ENCODE measurements at places on chromosomes 1 and 21. TPM values are rescaled to one million over a fixed set of nuclear protein-coding genes. Genes with fewer than 3 reads are reported as not detected.
A peak's percentile ranks its signal among the peaks of the same experiment; 100 is the strongest.

The PDPN gene
- total RNA-seq = 29.9 TPM

GRCh38 chr1:183553331-183553730 is 36.9 kb downstream of the NCF2 start:
- H3K4me3 ChIP-seq = peak overlapping the region; percentile 46
- no peak for DNase-seq
- H3K4me1 ChIP-seq = peaks cover 16% of the 10 kb centered on the region

The RAB42 gene
- total RNA-seq = 2.9 TPM

DNA sequence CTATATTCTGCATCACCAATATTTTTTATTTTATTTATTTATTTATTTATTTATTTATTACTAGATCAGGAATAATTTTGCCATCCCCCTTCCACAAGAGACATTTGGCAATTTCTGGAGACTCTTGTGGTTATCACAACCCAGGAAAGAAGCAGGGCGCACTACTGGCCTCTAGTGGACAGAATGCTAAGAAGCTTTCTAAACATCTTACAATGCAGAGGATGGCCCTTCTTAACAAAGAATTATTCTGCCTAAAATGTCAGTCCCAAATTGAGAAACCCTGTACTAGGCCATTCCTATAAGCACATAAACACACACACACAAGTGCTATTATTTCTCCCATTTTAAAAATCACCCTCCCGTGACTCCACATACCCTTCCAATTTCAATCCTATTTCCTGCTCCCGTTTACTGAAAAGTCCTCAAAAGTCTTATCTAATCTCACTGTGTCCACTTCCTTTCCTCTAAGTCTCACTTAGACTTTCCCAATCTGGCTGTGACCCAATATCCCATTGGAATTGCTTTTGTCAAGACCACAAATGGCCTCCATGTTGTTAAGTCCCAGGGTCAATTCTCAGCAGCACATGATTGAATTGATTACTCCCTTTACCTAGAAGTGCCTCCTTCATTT is 43.7 kb upstream of the RNF11 start:
- no peaks in the 10 kb centered on the region for H3K4me1 ChIP-seq
- H3K27ac ChIP-seq = no peak overlapping the region
- no peaks in the 10 kb centered on the region for H3K36me3 ChIP-seq
- H3K4me3 ChIP-seq = no peak overlapping the region

- H3K4me1 ChIP-seq = peaks cover 13% of the 10 kb centered on the region
- no peaks in the 10 kb centered on the region for H3K27me3 ChIP-seq
- DNase-seq = no peak
- no peaks in the 10 kb centered on the region for H3K36me3 ChIP-seq
- no peak overlapping the region for H3K4me3 ChIP-seq
Observed at GRCh38 chr1:22819361-22819760, 108.7 kb downstream of the EPHB2 start.

GRCh38 chr21:42279341-42279871 is 35.8 kb downstream of the TFF3 start:
- H3K36me3 ChIP-seq = no peaks in the 10 kb centered on the region
- H3K27me3 ChIP-seq = no peaks in the 10 kb centered on the region
- no peak overlapping the region for H3K27ac ChIP-seq
- DNase-seq = no peak
- no peak overlapping the region for H3K4me3 ChIP-seq
- H3K4me1 ChIP-seq = no peaks in the 10 kb centered on the region

DNA sequence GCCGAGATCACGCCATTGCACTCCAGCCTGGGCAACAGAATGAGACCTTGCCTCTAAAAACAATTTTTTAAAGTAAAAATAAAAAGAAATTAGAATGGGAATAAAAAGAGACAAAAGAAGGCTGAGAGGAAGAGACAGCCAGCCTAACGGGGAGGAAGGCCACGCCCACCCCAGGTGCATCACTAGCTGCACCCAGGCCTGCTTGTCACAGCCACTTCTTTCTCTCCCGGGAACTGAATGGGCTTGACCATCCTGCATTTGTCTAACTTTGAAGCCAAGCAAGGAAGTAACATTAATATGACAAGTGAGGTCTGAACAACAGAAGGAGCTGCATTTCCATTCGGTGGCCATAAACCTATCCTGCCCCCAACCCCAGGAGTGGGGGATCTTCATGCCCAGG is 20.8 kb upstream of the EFNA1 start:
- no peak overlapping the region for H3K4me3 ChIP-seq
- no peaks in the 10 kb centered on the region for H3K36me3 ChIP-seq
- no peak for DNase-seq
- H3K4me1 ChIP-seq = no peaks in the 10 kb centered on the region

GRCh38 chr1:1013922-1014648 is 788 bp downstream of the ISG15 start:
- peak overlapping the region; percentile 77 for H3K4me3 ChIP-seq
- H3K27ac ChIP-seq = no peak overlapping the region
- peak; percentile 70 for DNase-seq
- no peaks in the 10 kb centered on the region for H3K4me1 ChIP-seq
- H3K36me3 ChIP-seq = no peaks in the 10 kb centered on the region

GRCh38 chr1:36657826-36658225 is 175.1 kb upstream of the CSF3R start:
- peaks cover 2% of the 10 kb centered on the region for H3K4me1 ChIP-seq
- H3K36me3 ChIP-seq = no peaks in the 10 kb centered on the region
- no peak overlapping the region for H3K4me3 ChIP-seq
- peaks cover 17% of the 10 kb centered on the region for H3K27me3 ChIP-seq

DNA sequence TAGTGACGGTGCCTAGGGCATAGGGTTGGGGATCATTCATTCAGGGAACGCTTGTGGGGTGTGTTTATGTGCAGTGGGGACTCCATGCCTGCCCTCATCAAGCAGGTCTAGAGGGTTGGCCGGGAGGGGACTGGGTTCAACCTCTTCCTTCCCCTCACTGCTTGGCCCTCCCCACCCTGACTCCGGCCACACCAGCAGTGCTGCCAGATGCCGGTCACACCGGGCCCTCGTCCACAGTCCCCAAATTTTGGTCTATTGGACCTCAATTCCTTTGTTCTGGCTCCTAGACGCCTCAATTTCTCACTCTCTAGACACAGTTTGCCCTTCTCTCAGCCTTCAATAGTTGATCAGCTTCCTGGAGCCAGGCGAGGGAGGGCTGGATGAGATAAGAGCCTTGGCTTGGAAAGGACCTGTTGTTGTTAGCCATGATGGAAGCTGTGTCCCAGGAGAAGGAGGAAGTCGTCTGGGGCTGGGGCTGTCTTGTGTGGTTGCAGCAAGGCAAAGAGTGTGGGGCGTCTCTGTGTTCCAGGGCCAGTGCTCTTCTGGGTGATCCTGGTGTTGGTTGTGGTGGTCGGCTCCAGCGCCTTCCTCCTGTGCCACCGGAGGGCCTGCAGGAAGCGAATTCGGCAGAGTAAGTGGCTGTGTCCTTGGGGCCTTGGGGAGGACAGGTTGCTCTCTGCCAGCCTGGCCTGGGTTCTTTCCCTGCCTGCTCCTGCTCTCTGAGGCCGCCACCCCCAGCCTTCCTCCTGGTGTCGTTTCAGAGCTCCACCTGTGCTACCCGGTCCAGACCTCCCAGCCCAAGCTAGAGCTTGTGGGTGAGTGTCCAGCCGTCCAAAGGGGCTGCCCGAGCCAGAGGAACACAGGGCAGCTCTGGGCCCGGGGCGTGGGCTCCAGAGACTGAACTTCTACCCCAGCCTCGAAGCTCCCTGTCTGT is 41.1 kb upstream of the TNFRSF1B start:
- H3K27me3 ChIP-seq = no peaks in the 10 kb centered on the region
- no peaks in the 10 kb centered on the region for H3K36me3 ChIP-seq
- H3K4me1 ChIP-seq = peaks cover 4% of the 10 kb centered on the region
- peak; percentile 49 for DNase-seq
- no peak overlapping the region for H3K4me3 ChIP-seq

The VANGL1 gene
- 66.4 TPM for total RNA-seq

The RGS5 gene
- 75.4 TPM for total RNA-seq

DNA sequence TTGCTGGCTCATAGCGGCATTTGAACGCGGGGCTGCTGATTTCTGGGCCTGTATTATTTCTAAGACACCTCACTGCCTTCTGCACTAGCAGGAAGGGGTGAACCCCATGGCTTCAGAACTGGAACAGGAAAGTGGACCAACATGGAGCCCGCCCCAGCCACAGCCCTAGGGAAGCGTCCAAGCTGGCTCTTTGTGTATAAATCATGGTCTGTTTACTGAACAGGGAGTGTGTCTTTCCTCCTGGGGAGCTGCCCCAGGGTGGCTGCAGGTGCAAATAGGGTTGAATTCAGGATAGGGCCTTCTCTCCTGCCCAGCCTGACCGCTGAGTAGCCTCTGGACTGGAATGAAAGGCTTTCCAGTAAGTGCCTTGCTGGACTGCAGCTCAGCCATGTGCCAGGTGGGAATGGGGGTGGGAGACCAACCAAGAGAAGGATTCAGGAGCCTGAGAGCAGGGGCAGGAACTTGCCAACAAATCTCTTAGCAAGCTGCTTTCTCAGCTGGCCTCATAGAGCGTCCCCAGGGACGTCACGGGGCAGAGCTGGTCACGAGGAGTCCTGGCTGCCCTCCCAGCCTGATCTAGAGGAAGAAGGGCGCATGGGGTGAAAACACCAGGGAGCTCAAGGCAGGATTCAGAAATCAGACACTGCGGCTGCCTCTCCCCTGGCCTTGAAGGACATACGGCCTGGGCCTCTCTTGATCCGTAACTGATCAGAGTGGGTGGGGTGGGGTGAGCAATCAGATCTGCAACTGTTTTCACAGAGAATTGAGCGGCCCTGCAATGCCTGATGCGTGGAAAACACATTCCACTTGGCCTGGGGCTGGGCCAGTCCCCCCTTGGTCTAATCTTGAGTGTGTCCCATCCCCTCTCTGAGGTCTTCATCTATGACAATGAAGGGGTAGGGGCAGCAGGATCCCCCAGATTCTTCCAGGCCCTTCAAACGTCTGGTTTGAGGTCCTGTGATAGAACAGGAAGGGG is 56.5 kb upstream of the SELENON start:
- H3K27ac ChIP-seq = no peak overlapping the region
- no peaks in the 10 kb centered on the region for H3K36me3 ChIP-seq
- H3K4me1 ChIP-seq = peaks cover 10% of the 10 kb centered on the region
- H3K4me3 ChIP-seq = no peak overlapping the region
- no peak for DNase-seq

DNA sequence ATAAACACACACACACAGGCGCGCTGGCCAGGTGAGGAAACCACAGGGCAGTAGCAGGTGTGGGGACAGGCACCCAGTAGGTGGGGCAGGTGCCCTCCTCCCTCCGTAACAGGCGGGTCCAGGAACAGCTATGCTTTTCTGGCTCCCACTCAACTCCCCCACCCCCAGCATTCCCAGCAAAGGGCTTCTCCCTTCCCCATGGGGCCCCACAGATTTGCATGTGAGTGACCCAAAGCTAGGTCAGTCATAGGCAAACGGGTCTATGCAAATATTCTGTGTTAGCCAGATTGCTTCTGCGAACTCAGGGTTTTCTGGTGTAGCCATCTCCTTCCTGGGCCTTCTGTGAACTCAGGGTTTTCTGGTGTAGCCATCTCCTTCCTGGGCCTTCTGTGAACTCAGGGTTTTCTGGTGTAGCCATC is 114.2 kb downstream of the SIK1 start:
- DNase-seq = peak; percentile 64
- H3K36me3 ChIP-seq = no peaks in the 10 kb centered on the region
- no peak overlapping the region for H3K4me3 ChIP-seq
- no peaks in the 10 kb centered on the region for H3K4me1 ChIP-seq
- H3K27ac ChIP-seq = no peak overlapping the region

- H3K27me3 ChIP-seq = no peaks in the 10 kb centered on the region
- no peaks in the 10 kb centered on the region for H3K36me3 ChIP-seq
- no peak overlapping the region for H3K27ac ChIP-seq
Observed at GRCh38 chr1:79457562-79458224, 451.2 kb upstream of the ADGRL4 start.

DNA sequence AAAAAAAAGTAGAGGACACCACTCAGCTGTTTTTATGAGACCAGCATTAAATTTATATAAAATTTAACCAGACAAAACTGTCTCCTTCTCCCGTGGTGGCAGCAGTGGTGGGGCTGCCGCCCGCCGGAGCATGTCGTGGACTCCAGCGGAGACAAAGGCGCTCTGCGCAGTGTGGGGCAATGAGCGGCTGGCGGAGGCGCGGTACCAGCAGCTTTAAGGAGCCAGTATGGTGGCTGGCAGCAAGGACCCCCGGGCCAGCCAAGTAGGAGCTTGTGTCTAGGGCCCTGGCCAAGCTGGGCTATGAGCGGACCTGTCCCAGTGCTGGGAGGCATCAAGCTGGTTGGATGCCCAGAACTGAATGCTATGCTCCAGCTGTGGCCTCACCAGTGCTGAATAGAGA is 2102.9 kb downstream of the NCAM2 start:
- no peak overlapping the region for H3K4me3 ChIP-seq
- no peak overlapping the region for H3K27ac ChIP-seq
- H3K4me1 ChIP-seq = no peaks in the 10 kb centered on the region

GRCh38 chr1:90561911-90562310 is 155.2 kb downstream of the BARHL2 start:
- peak; percentile 88 for DNase-seq
- H3K27me3 ChIP-seq = peaks cover 5% of the 10 kb centered on the region
- H3K36me3 ChIP-seq = no peaks in the 10 kb centered on the region
- H3K4me1 ChIP-seq = peaks cover 6% of the 10 kb centered on the region
- H3K27ac ChIP-seq = no peak overlapping the region

DNA sequence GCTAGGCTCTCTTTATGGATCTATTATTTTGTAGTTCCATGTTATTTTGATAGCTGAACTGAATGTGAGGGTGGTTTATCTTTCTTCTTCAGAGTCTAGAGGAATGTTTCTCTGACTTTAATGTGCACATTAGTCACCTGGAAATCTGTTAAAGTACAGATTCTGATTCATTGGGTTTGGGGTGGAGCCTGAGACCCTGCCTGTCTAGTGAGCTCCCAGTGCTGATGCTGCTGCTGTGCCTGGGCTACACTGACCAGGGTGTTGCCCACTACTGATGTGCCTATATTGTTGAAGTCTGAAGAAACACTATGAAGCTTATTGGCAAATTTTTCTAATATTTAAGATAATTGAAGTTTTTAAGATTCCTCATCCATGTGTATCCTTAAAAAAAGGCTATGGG is 35.9 kb downstream of the CD46 start:
- no peak overlapping the region for H3K27ac ChIP-seq
- H3K4me3 ChIP-seq = no peak overlapping the region
- peaks cover 86% of the 10 kb centered on the region for H3K36me3 ChIP-seq
- H3K27me3 ChIP-seq = no peaks in the 10 kb centered on the region

GRCh38 chr1:224785622-224786021 is 143.9 kb upstream of the DNAH14 start:
- no peak for DNase-seq
- H3K4me1 ChIP-seq = peaks cover 11% of the 10 kb centered on the region
- H3K27ac ChIP-seq = no peak overlapping the region
- H3K36me3 ChIP-seq = no peaks in the 10 kb centered on the region
- H3K27me3 ChIP-seq = no peaks in the 10 kb centered on the region

- no peaks in the 10 kb centered on the region for H3K36me3 ChIP-seq
- H3K27ac ChIP-seq = no peak overlapping the region
- no peaks in the 10 kb centered on the region for H3K4me1 ChIP-seq
- no peaks in the 10 kb centered on the region for H3K27me3 ChIP-seq
- no peak overlapping the region for H3K4me3 ChIP-seq
- DNase-seq = no peak
Observed at GRCh38 chr1:38127428-38127827, 80.8 kb upstream of the POU3F1 start.

GRCh38 chr21:35095859-35096291 is 46.8 kb upstream of the RUNX1 start:
- no peak overlapping the region for H3K27ac ChIP-seq
- no peak for DNase-seq
- H3K36me3 ChIP-seq = no peaks in the 10 kb centered on the region
- H3K4me1 ChIP-seq = no peaks in the 10 kb centered on the region
- H3K27me3 ChIP-seq = no peaks in the 10 kb centered on the region

Measured in endodermal cell (in vitro differentiated cells).